Hindlimb muscle (tissue), 1 donor: ENCODE measurements at places on chromosomes 3 and 15. TPM values are rescaled to one million over a fixed set of nuclear protein-coding genes. Genes with fewer than 3 reads are reported as not detected.
A peak's percentile ranks its signal among the peaks of the same experiment; 100 is the strongest.

DNA sequence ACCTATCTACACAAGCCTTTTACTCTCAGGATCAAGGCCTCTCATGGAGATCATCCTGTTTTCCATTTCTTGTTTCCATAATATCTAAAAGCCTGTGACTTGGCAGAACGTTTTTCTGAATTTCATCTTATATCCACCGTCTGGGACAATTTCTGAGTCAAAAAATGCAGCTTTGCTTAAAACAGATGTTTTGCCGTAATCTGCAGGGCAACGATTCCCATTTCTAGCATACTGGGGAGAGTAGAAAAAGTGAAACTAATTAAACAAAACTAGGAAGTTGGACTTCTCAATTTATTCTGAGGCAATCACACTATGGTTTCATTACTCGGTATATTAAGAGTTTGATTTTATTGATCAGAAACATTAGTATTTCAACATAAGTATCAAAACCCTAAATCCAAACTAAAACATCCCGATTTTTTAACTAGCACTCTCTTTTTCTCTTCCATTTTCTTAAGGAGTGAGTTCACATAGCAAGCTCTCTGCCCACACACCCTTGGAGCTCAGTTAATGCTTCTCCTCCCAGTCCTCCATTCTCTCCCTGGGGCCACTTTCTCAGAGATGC is 33.6 kb downstream of the SPATA12 start:
- DNase-seq: peak; percentile 66

GRCh38 chr3:56667973-56668579 is 15.0 kb downstream of the TASOR start:
- no peak for DNase-seq

- DNase-seq: no peak
These were observed 4.5 kb upstream of the RPSA start for GRCh38 chr3:39401983-39402382.

DNA sequence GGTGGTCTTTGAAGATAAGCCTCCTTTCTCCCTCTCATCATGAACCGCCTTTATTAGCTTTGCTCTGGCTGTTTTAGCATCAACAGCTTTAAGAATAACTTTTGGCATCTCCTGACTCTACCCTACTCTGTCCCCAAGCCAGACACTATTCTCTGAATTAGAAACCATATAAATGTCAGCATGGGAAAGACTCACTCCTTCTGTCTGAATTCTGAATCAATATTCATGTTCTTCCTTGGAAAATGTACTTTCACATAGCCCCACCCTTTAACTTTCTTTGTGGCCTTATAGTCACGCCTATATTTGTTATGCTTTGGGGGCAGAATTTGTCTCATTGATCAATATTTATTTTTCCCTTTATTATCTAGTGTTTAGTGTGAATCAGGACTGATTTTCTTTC is 131.7 kb upstream of the NR2E3 start:
- no peak for DNase-seq

GRCh38 chr15:62666046-62666445 is 376.5 kb upstream of the TPM1 start:
- DNase-seq: no peak

Gene SLC22A14
- 0.23 TPM for polyA plus RNA-seq

Gene PEAK1
- polyA plus RNA-seq: 39.8 TPM

Gene CCR1
- 3.1 TPM for polyA plus RNA-seq

Gene GPR149
- polyA plus RNA-seq: 0.14 TPM

Gene SPATA16
- polyA plus RNA-seq: not detected

Gene MUC20
- polyA plus RNA-seq: 6.6 TPM

Gene GOLGA6D
- polyA plus RNA-seq: 0.25 TPM

Gene ACTRT3
- 2.1 TPM for polyA plus RNA-seq

Gene TSPAN3
- 372 TPM for polyA plus RNA-seq

Gene RNU5B-1
- not detected for polyA plus RNA-seq

Gene ISLR2
- polyA plus RNA-seq: 4.2 TPM
